Stimulated activated CD8-positive, alpha-beta memory T cell treated with anti-CD3 and anti-CD28 coated beads, Interleukin-7, amount 100 ng/mL, for 48 hours (primary cell): ENCODE measurements at places on chromosomes 2 and 18.

- DNase-seq: no peak
Observed at GRCh38 chr18:70366670-70367069, 77.8 kb downstream of the SOCS6 start.

DNA sequence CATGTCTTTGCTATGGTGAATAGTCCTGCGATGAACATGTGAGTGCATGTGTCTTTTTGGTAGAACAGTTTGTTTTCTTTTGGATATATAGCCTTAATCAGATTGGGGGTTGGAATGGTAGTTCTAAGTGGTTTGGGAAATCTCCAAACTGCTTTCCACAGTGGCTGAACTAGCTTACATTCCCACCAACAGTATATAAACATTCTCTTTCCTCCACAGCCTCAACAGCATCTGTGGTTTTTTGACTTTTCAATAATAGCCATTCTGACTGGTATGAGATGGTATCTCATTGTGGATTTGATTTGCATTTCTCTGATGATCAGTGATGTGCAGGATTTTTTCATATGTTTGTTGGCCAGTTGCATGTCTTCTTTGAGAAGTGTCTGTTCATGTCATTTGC, 112.2 kb upstream of the SESTD1 start:
- DNase-seq: no peak

- DNase-seq: no peak
Observed at GRCh38 chr2:240556553-240557100, 1.2 kb downstream of the ANKMY1 start.

DNA sequence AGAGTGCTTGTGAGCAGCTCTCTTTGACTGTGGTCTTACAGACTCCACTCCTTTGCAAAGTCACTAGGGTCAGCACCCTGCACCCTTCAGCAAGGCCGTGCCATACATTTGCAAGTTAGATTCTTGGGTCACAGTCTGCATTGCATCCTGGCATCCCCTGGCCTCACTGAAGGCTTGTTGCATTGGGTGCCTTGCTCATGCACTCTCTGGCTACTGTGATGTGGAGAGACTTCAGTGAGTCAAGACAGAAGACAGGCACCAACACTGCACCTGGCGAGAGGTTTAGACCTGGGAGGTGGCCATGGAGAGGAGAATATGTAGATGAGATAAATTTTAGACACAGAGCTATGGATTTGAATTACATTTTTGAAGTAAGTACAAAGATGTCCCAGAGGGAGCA, 146.4 kb upstream of the COPS8 start:
- no peak for DNase-seq

DNA sequence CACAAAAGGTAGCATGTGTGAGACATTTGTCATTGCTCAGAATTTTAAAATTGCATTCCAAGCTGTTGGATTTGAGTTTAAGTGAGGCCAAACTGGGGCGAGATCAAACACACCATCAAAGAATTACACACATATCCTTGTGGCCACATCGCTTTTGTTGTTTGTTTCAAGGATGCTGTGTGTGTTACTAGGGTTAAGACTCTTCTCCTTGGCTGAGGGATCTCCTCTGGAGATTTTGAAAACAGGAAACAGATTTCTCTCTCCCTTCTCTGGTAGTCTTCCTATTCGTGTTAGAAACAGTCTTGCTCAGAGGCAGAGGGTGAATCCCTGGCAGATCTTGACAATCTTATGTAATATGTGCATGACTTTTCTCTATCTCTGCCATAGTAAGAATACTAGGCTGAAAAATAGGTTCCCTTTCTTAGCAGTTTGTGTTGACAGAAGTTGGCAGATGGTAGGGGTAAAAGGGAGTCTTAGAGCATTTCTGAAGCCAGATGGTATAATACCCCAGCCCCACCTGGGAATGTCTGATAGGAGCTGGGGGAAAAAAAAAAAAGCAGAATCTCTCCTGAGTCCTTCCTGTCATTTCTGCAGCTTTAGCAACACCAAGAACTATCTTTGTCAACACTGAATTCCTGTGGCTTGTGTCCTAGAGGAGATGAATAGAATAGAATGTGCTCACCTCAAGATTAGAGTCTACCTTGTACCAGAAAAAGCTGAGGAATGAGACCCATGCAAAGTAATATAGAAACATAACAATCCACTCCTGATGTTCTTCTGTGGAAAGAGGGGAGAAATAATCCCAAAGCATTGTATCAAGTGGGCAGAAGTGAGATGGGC, 101.8 kb downstream of the XRCC5 start:
- no peak for DNase-seq

GRCh38 chr2:10495311-10495987, 47.3 kb upstream of the ODC1 start:
- DNase-seq: no peak

DNA sequence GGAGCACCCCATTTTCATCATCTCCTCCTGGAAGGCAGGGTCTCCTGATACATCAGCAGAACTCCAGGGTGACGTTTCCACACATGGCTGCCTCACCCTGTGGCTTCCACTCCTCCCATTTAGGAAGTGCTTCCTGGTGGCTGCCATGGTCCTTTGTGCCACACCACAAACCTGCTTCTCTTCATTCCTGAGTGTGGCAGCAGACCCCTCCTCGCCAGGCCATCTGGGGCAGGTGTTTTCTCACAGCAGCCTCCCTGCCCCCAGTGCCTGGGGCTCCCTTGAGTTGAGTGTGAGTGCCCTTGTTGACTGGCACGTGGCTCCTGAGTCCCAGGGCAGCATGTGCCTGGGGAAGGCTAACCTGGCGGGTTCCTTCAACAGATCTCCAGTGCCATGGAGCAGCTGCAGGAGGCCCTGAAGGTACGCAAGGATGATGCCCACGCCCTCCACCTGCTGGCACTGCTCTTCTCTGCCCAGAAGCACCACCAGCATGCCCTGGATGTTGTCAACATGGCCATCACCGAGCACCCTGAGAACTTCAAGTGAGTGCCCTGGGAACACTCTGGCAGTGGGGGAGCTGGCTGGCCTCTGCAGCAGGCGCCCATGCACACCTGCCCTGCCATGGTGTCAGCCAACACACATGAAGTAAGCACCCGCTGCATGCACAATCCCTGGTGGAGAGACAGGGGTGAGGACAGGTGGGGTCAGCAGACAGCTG, 113.4 kb upstream of the MCFD2 start:
- no peak for DNase-seq

DNA sequence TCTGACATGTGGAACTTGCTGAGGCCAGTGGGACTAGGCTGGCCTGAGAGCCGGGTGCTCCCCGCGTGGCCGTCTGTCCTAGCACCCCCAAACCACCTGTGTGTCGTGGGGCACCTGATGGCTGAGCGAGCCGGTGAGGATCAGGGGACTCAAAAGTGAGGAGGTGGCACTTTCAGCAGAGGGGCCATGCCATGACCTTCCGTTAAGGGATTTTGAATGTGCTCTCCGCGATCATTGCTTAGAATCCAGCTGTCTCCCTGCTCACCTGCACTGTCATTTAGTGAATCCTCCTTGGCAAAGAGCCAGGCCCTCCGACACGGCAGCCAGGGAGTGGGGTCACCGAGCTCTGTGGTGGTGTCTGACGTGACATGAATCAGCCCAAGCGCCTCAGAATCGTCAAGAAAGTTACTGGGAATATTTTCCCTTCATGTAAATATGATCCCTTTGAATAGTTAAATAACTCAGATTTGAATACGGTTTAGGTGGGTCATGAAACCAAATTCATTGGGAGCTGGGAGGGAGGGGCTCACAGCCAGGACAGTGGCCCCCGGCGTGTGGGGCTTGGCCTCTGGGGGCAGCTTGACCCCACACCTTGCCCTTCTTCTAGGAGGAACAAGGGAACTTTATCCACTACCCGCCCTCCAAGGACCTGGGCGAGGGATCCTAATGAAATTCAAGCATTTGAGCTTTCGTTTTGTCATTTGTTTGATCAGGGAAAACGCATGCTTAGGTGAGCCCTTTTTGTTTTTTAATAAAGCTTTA, 9.5 kb downstream of the NFATC1 start:
- peak; percentile 63 for DNase-seq

DNA sequence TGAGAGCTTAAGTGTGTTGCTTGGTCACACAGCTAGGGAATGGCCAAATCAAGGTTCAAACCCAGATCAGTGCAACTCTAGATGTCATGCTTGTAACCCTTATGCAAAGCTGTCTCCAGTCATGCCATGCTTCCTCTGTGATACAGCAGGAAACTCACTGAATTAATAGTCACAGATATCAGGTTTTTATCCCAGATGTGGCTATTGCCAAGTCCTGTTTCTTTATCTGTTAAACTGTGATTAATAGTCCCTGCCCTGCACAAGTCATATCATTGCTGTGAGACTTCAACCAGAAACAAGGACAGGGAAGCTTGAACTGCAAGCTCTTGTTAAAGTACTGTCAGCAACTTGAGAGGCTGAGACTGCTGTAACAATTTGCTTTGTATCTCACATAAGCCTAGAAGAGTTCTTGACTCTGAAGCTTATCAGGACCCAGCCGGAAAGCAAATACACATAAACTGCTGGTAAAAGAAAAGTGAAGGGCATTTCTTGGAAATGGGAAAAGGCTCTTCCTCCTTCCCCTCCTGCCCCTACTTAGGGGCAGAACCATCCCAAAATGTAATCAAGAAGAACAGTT, 609.0 kb downstream of the DCC start:
- DNase-seq: no peak

DNA sequence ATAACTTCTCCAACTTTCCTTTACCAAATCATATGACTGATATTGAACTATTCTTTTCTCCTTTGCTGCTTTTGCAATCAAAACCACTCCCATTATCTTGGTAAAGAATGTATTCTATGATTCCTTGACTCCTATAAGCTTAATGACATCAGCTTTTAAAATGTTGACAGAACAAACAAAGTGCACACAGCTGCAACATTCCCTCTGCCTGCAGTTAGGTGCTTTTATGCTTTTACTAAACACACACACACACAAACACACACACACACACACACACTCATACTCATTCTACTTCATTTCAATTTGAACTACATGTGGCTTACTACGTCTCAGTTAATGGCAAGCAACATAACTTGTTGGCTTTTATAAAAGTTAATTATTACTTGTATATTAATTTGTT, 946.6 kb downstream of the DPP10 start:
- no peak for DNase-seq

DNA sequence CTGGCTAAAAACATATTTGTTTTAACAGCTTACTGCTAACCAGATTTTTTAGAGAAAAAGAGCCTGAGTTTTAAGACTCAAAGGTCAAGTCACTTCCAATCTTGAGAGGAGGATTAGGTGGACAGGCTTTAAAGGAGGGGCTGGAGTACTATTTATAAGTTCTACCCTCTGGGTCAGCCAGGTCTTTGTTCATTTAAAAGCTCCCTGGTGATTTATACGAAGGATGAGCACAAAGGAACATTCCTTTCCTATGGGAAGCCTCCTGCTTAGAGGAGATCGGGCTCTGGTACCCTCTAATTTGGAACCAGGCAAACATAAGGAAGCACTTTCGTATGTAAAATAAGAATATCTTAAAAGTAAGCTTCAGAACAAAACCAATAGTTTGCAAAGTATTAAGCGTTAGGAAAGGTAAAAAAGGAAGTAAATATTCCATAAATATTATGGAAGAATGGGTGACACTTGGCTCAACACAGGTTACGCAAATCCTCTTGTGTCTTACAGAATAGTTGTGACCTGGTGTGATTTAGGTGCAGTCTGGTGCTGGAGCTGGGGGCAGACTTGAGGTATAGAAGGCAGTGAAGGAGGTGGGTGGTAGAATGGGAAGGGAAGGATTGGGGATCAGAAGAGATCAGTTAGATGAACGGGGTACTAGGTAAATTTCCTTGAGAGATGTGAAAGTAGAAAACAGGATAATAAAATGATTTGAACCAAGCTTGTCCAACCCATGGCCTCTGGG, 35.6 kb downstream of the PDE6D start:
- no peak for DNase-seq

DNA sequence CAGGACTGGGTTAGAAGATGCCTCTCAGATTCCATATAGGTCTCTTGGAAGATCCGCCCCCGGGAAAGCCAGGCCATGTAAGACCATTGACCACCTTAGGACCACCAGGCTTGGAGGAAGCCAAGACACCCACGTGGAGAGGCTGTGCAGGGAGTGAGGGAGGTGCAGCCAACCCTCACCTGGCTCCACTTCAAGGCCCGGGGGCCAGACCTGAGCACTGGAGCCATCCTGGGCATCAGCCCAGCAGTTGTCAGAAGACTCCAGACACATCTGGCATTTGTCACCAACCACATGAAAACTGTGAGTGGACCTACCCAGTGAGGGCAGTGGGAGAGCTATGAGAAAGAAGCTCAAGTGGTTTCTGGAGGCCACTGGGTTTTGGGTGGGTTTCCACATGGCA, 214.4 kb downstream of the MYT1L start:
- DNase-seq: no peak

- DNase-seq: no peak
Observed at GRCh38 chr2:229660951-229661350, 53.4 kb downstream of the DNER start.

DNA sequence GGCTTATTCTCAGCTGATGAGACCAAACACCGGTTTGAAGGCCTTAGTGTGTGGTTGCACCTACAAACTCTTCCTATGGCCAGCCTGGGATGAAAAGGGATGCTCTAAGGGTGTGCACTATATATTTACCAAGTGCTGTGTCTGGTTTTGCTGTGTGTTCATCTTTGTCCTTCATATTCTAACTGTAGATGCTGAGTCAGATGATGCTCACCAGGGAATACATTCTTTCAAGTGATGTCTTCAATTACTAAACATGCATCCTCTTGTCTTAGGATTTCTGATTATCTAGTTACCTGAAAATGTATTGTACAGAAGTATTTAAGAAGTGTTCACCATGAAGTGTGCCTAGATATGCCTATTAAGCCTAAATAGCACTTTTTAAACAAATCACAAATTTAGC, 1111.6 kb upstream of the ZEB2 start:
- no peak for DNase-seq

DNA sequence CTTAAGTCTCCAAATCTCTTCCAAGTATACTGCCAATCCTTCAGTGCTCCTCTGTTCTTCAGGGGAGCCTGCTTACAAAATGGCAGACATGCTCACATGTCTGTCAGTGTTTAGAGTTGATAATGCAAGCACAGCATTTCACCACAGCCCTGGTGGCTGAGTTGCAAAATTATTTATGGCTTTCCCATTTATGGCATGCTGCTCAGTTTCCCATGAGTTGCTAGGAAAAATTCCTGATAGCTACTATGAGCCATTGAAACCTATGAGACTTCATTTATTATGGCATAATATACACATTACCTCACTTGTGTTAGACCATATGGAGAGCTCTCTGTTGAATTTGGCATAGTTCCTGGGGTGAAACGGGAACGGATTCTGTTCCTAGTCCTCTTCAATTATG, 448.7 kb upstream of the TCF4 start:
- no peak for DNase-seq

DNA sequence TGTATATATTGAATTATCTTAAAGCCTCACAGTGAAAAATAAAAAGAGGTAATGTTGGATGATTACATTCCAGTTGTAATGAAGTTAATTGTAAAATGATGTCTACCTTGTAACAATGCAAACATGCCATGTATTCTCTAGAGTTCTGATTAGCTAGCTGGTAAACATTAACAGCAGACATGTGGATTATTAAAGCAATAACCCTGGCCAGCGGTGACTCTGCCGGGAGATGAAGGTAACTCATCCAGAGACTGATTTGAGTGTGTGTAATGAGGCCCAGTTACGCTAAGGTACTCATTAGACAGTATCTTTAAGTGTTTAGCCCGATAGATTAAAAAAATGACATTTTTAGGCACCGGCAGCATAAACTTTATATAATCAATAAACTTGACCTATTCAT, 79.6 kb upstream of the REV1 start:
- no peak for DNase-seq

- no peak for DNase-seq
Observed at GRCh38 chr2:13230221-13230620, 513.5 kb downstream of the TRIB2 start.

GRCh38 chr18:23683671-23684070, 5.6 kb upstream of the LAMA3 start:
- no peak for DNase-seq

GRCh38 chr2:200025717-200026116, 70.3 kb downstream of the MAIP1 start:
- DNase-seq: no peak
